ENCODE measurements at places on chromosomes 1 and 21.
A peak's percentile ranks its signal among the peaks of the same experiment; 100 is the strongest.

DNA sequence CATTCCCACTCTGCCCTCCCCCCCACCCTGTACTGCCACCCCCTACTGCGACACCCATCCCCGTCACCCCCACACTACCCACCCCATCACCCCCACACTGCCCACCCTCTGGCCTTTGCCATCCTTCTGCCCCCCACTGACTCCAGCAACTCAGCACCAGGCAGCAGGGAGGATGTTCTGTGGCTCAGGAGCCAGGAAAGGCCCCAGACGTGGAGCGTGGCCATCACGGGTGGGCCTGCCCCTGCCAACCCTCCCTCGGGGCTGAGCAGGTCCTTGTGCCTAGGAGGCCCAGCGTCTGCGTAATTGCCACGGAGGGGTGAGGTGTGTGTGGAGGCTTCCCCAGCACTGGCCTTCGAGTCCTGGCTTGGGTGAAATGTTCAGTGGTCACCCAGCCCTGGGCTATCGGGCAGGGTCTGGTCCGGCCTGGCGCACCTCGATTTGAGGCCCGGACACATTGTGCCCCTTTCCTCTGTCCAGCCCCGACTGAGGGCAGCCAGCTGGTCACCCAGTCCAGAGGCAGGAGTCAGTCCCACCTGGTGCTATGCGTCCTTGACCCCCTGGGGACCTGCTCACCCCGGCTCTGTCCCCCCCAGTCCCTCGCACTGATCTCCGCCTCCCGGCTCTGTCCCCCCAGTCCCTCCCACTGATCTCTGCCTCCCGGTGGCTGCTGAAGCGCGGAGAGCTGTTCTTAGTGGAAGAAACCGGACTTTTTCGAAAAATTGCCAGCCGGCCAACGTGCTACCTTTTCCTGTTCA, 23.0 kb downstream of the ARHGEF16 start:
- DNase-seq, result no peak

GRCh38 chr1:206788487-206789050, 16.3 kb upstream of the IL10 start:
- no peak for DNase-seq

GRCh38 chr1:115771847-115772457, 3.4 kb upstream of the CASQ2 start:
- peak; percentile 91 for DNase-seq

DNA sequence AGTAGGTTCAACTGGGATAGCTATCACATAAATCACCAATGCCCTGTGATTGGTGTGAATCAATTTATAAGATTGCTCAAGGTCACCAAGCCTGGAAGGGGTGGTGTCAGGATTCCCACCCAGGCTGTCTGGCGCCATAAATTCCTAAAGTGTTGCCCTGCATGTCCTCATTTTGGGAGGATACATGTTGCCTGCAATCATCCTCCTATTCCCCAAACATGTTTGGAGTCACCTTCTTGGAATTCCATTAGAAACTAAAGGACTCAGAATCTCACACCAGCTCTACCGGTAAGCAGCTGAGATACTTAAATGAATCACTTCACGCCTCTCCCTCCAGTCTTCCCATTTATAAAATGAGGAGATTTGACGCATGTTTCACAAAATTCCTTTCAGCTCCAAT, 54.1 kb upstream of the SLC45A1 start:
- DNase-seq, result no peak

DNA sequence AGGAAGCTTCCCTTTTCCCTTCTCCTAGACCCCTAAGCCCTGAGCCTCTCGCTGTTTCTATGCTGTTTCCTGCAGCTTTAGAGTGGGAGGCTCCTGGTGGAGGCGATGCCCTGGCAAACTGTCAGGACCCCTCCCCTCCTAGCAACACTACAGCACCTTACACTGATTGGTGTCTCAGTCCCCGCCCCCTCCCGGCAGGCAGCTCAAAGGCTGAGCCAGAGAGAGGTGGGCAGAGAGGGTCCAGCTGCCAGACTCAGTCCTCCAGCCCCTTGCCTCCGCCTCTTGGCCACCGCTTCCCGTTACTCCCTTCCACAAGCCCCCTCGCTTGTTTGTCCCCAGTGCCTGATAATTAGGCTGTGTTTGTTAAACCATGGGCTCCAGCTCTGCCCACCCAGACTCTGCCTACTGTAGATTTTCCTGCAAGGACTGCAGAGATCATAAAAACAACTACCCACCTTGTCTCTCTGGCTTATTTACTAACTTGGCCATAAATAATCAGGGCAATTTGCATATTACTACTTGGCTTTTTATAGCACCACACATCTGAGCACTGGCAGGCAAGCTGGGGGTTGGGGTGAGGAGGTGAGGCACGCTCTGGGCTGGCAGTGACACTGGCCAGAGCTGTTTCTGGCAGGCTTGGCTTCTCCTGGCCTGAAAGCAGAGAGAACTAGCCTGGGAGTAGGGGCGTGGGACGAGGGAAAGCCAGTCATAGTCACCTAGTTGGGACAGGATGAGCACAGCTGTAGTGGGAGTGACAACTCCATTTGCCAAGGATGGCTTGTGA, 107.5 kb downstream of the CSMD2 start:
- no peak for DNase-seq

GRCh38 chr1:198254521-198254920, 97.7 kb downstream of the NEK7 start:
- DNase-seq, result peak; percentile 50

GRCh38 chr1:215824245-215824644, 257.1 kb downstream of the KCTD3 start:
- DNase-seq, result no peak

GRCh38 chr1:9996624-9997582, at the start of gene RBP7:
Gene RBP7 (plus strand): TSS chr1:9997228. CDS start chr1:9997259, 31 bp downstream.
- DNase-seq, result peak; percentile 22

DNA sequence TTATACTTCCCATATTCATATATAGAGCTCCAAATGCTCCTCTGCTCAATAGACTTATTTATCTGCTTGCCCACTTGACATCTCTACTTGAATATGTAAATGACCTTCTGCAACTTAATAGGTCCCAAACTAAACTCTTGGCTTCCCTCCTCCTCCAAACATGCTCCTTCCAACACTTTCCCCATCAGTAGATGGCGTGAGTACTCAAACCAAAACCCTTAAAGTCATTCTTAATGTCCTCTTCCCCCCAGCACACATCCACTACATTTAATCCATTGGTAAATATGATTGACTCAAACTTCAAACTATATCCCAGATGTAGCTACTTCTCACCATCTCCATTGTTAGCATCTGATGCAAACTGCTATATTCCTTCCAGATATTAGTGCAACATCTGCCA, 48.5 kb upstream of the PBX1 start:
- no peak for DNase-seq

- no peak for DNase-seq
These were observed 239.3 kb upstream of the KCNK2 start for GRCh38 chr1:214843281-214843680.

DNA sequence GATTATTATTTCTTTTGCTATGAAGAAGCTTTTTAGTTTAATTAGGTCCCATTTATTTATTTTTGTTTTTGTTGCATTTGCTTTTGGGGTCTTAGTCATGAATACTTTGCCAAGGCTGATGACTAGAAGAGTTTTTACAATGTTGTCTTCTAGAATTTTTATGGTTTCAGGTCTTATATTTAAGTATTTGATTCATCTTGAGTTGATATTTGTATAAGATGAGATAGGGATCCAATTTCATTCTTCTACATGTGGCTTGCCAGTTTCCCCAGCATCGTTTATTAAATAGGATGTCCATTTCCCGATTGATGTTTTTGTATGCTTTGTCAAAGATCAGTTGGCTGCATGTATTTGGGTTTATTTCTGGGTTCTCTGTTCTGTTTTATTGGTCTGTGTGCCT, 8.5 kb upstream of the ACBD6 start:
- no peak for DNase-seq

GRCh38 chr21:25970254-25970930, 200.2 kb downstream of the APP start:
- no peak for DNase-seq

GRCh38 chr1:180969434-180969833, 53.2 kb downstream of the STX6 start:
- no peak for DNase-seq

DNA sequence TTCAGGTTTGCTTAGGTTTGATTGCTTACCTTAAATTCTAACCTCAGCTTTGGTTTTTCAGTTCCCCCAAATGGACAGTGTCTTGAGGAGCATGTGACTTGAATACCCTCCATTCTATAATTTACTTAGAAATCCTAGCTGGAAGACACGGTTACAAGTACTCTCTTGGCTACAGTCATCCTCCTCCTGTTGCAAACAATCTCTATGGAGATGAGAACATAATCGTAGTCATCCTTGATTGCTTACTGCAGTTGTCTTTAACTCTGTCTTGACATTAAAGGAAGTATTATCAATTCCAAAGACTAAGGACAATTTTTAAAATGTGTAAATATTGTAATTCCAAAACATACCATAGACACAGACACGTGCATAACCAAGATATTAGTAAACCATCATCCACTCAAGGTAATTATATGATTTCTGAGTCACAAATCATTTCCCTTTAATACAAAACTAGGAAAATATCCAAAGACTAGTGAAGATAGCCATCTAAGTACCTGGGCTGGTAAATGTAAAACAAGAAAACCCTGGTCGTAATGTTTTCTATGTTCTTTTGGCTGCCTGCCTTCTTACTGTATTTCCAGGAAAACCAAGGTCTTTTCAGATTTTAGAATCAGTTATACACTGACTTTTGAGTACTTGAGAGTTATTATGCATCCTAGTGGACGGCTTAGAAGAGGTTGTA, 149.9 kb downstream of the CHRM3 start:
- no peak for DNase-seq

DNA sequence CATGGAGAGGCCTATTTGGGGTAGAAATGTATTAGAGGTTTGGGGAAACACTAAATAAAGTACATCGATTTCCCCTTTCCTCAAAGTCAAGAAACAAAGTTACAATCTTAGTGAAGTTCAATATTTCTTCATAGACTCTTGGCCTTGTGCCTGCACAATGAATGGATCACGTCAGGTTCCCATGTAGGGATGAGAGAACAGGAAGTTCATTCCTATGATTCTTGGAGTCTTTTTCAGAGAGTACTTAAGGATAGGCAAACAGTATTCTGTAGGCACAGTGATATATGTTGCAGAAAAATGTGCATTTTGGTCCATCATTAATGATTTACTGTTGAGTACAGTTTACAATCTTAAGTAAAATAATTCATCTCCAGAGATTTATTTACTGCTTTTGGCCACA, 275.5 kb downstream of the RGS7 start:
- no peak for DNase-seq

DNA sequence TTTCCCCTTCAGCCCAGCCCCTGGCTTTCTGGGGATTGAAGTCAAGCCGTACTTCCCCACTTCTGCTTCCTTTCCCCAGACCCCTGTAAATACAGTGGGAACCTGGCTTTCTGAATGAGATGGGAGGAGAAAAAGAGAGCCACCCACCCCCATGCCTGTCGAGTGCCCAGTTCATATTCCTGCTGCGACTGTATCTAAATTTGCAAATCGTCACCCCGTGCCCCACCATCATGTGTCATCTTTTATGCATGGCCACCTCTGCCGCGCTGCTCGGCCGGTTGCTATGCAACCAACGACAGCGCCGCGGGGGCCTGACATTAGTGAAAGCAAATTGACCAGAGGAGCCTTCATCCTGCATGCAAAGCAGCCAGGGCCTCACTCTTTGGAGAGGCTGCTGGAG, 143.0 kb downstream of the ELAVL4 start:
- DNase-seq, result no peak

GRCh38 chr1:112776688-112777087, 61.6 kb upstream of the PPM1J start:
- no peak for DNase-seq

GRCh38 chr21:31708541-31708940, 23.4 kb downstream of the SCAF4 start:
- no peak for DNase-seq

- DNase-seq, result no peak
These were observed 237.4 kb downstream of the RRAGC start for GRCh38 chr1:38622197-38622596.

DNA sequence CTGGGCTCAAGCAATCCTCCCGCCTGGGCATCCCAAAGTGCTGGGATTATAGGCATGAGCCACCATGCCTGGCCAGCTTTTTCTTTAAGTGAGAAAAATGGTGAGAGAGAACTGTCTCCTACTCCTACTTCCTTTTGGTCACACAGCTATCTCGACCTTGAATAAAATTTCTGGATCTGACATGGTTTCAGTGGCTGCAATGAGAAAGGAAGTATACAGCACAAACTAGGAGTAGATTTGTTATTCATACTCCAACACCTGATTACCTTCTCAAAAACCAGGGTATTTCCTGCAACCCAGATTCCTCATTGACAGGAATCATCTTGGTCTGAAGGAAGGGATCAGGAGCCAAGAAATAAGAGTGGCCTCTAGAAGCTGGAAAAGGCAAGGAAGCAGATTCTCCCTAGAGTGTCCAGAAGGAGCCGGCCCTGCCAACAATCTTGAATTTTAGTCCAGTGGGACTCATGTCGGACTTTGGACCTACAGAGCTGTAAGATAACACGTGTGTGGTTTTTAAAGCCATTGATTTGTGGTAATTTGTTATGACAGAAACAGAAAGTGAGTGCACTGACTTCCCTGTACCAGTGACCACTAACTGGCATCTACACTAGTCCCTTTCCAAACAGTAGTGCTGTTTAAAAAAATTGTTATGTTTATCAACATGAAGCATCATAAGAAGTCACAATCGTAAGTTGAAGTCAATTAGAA, 516.6 kb downstream of the SMYD3 start:
- no peak for DNase-seq

DNA sequence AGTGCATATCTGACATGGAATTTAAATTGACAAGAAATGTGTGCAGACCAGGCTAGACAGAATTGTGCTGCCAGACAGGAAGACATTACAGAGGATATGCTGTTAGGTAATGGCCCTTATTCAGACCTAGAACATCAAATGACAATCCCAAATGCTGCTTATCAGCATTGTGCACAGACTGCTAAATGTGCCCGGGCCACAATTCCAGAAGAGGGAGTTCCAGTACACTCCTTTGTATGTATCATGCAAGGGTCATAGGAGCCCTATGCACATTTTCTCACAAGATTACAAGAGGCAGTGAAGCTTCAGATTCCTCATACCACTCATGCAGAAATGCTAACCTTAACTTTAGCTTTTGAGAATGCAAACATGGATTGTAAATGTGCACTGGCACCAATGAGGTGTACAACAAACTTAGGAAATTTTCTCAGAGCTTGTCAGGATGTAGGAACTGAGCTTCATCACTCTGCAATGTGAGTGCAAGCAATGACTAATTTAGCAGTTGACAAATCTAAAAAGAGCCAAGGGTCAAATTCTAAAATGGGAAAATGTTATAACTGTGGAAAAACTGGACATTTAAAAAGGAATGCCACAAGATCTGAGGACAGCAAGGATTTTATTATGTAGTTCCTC, 273.5 kb downstream of the COL11A1 start:
- no peak for DNase-seq

GRCh38 chr1:19220991-19221390, 10.9 kb upstream of the UBR4 start:
- DNase-seq, result no peak
